ENCODE measurements at places on chromosomes 7 and 10.
A peak's percentile ranks its signal among the peaks of the same experiment; 100 is the strongest.

DNA sequence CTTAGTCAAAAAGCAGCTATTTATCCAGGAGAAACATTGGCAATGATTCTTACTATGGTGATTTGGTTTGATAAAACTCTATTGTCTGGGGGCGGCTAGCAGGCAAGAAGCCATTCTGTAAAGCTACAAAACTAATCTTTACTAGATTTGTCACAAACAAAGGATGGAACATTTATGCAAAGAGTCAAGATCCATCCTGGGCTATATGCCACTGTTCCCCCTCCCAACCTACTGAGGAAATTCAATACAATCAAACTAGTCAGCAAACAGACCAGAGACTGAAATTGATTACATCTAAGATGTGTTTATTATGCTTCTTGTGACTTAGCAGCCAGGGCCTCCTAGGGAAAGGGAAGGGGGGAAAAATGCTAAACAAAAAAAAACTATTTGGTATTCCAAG lies 397.6 kb downstream of the GPAM start:
- no peaks in the 10 kb centered on the region for H3K27me3 ChIP-seq
- H3K4me3 ChIP-seq, result no peak overlapping the region
- H3K4me1 ChIP-seq, result no peaks in the 10 kb centered on the region
- no peaks in the 10 kb centered on the region for H3K36me3 ChIP-seq
- H3K27ac ChIP-seq, result no peak overlapping the region

DNA sequence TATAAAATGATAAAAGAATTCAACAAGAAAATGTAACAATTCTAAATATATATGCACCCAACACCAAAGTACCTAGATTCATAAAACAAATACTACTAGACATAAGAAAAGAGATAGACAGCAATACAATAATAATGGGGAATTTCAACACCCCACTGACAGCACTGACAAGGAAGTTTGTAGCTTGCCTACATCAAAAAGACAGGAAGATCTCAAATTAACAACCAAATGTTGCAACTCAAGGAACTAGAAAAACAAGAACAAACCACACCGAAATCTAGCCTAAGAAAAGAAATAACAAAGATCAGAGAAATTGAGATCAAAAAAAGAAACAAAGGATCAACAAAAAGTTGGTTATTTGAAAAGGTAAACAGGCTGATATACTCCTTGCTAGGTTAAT lies 36.5 kb upstream of the TNKS2 start:
- no peaks in the 10 kb centered on the region for H3K27me3 ChIP-seq
- H3K36me3 ChIP-seq, result no peaks in the 10 kb centered on the region
- no peaks in the 10 kb centered on the region for H3K4me1 ChIP-seq
- no peak for DNase-seq
- H3K27ac ChIP-seq, result no peak overlapping the region

- peaks cover 29% of the 10 kb centered on the region for H3K36me3 ChIP-seq
- peak overlapping the region; percentile 98 for H3K4me3 ChIP-seq
- DNase-seq, result no peak
- H3K27me3 ChIP-seq, result no peaks in the 10 kb centered on the region
- peaks cover 78% of the 10 kb centered on the region for H3K4me1 ChIP-seq
These were observed 3.7 kb downstream of the ANXA11 start for GRCh38 chr10:80201608-80202141.

DNA sequence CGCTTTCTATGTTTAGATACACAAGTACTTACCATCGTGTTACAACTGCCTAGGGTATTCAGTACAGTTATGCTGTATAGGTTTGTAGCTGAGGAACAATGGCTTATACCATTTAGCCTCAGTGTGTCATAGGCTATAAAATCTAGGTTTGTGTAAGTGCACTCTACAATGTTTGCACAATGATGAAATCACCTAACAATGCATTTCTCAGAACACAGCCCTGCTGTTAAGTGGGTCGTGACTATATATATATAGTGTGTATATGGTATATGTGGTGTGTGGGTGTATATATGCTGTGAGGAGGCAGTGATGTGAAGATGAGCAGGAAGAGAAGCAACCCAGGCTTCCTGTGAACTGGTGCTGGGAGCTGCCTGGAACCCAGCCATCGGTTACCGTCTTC lies 65.6 kb upstream of the MKI67 start:
- DNase-seq, result no peak
- no peak overlapping the region for H3K27ac ChIP-seq
- H3K27me3 ChIP-seq, result peaks cover 22% of the 10 kb centered on the region
- peaks cover 10% of the 10 kb centered on the region for H3K4me1 ChIP-seq

DNA sequence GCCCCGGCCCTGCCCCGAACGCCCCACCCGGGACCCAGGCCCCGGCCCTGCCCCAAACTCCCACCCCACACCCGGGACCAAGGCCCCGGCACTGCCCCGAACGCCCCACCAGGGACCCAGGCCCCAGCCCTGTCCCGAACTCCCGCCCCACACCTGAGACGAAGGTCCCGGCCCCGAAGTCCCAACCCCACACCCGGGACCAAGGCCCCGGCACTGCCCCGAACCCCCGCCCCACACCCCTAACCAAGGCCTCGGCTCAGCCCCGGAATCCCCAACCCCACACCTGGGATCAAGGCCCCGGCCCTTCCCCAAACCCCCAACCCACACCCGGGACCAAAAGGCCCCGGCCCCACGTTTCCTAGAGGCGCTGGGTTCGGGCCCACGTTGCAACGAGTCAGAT lies 1.1 kb upstream of the LARP4B start:
- no peak for DNase-seq
- H3K27me3 ChIP-seq, result no peaks in the 10 kb centered on the region
- peak overlapping the region; percentile 87 for H3K27ac ChIP-seq
- peak overlapping the region; percentile 72 for H3K4me3 ChIP-seq
- H3K36me3 ChIP-seq, result peaks cover 16% of the 10 kb centered on the region

GRCh38 chr7:111743244-111743847 lies 181.1 kb upstream of the IMMP2L start:
- no peaks in the 10 kb centered on the region for H3K36me3 ChIP-seq
- no peak for DNase-seq
- H3K4me1 ChIP-seq, result no peaks in the 10 kb centered on the region
- H3K27ac ChIP-seq, result no peak overlapping the region
- H3K4me3 ChIP-seq, result no peak overlapping the region

DNA sequence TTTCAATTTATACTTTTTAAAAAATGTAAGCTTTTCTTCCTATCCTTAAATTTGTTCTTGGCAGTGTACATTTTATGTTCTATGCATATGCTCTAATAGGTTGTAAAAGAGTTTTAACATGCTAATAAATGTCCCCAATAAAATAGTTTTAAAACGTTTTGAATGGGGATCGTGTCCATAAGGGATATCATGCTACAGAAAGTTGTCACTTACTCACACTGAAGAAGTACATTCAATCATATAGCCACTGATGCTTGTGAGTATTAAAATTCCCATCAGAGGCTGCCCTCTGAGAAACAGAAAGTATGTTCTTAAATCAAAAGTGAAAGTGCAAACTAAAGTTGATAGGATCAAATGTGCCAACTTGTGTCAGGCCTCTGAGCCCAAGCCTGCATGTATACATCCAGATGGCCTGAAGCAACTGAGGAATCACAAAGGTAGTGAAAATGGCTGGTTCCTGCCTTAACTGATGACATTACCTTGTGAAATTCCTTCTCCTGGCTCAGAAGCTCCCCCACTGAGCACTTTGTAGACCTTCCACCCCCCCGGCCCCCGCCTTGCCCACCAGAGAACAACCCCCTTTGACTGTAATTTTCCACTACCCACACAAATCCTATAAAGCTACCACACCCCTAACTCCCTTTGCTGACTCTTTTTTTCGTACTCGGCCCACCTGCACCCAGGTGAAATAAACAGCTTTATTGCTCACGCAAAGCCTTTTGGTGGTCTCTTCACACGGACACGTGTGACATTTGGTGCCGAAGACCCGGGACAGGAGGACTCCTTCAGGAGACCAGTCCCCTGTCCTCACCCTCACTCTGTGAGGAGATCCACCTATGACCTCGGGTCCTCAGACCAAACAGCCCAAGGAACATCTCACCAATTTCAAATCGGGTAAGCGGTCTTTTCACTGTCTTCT lies 877 bp upstream of the NOD1 start:
- peaks cover 49% of the 10 kb centered on the region for H3K4me1 ChIP-seq
- peak overlapping the region; percentile 68 for H3K27ac ChIP-seq
- H3K36me3 ChIP-seq, result no peaks in the 10 kb centered on the region
- no peak for DNase-seq
- no peaks in the 10 kb centered on the region for H3K27me3 ChIP-seq

- no peak for DNase-seq
- no peaks in the 10 kb centered on the region for H3K36me3 ChIP-seq
- H3K4me3 ChIP-seq, result no peak overlapping the region
- H3K4me1 ChIP-seq, result no peaks in the 10 kb centered on the region
- no peaks in the 10 kb centered on the region for H3K27me3 ChIP-seq
- no peak overlapping the region for H3K27ac ChIP-seq
These were observed 120.8 kb upstream of the RET start for GRCh38 chr10:42956045-42956444.

GRCh38 chr7:108142675-108143259 lies 12.6 kb upstream of the LAMB4 start:
- no peak overlapping the region for H3K27ac ChIP-seq
- H3K27me3 ChIP-seq, result peaks cover 10% of the 10 kb centered on the region
- peaks cover 4% of the 10 kb centered on the region for H3K4me1 ChIP-seq
- H3K4me3 ChIP-seq, result no peak overlapping the region
- H3K36me3 ChIP-seq, result no peaks in the 10 kb centered on the region

DNA sequence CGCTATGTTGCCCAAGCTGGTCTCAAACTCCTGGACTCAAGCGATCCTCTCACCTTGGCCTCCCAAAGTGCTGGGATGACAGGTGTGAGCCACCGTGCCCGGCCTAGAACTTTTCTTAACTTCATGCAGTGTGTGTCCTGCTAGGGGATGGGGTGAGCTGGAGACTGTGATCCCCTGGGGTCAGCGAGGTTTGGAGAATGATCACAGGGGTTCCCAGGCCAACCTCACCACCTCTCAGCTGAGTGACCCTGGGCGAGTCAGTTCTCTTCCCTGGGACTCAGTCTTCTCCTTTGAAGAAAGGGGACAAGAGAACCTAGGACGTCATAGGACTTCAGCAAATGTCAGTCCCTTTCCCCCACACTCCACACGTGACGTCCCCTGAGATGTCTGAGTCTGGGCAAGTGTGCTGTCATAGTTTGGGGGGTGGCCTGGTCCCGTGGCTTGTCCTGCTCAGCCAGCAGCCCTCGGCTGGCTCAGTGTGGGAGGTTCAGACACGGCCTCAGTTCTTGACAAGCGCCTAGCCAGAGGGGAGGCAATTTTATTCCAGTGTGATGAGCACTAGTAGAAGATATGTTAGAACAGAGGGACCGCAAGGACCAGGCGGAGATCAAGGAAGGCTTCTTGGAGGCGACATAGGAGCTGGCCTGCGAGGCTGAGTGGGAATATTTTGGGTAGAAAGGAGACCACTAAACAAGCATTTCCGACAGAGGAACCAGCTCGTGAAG lies 43.3 kb upstream of the ELN start:
- H3K27me3 ChIP-seq, result peaks cover 13% of the 10 kb centered on the region
- H3K4me3 ChIP-seq, result no peak overlapping the region
- H3K36me3 ChIP-seq, result no peaks in the 10 kb centered on the region
- no peak for DNase-seq
- H3K27ac ChIP-seq, result no peak overlapping the region

- H3K27me3 ChIP-seq, result no peaks in the 10 kb centered on the region
- no peak for DNase-seq
- no peak overlapping the region for H3K4me3 ChIP-seq
- H3K4me1 ChIP-seq, result peaks cover 3% of the 10 kb centered on the region
- peaks cover 14% of the 10 kb centered on the region for H3K36me3 ChIP-seq
These were observed 81.4 kb upstream of the FAM133B start for GRCh38 chr7:92671505-92672169.

GRCh38 chr10:6701289-6701688 lies 121.2 kb upstream of the PRKCQ start:
- H3K27me3 ChIP-seq, result peaks cover 15% of the 10 kb centered on the region
- no peak overlapping the region for H3K4me3 ChIP-seq
- H3K4me1 ChIP-seq, result no peaks in the 10 kb centered on the region
- no peak for DNase-seq
- H3K27ac ChIP-seq, result no peak overlapping the region
- no peaks in the 10 kb centered on the region for H3K36me3 ChIP-seq

GRCh38 chr7:20784388-20785156 lies 2.1 kb downstream of the SP8 start:
- H3K36me3 ChIP-seq, result peaks cover 7% of the 10 kb centered on the region
- no peak for DNase-seq
- H3K4me1 ChIP-seq, result peaks cover 13% of the 10 kb centered on the region
- H3K27ac ChIP-seq, result no peak overlapping the region

DNA sequence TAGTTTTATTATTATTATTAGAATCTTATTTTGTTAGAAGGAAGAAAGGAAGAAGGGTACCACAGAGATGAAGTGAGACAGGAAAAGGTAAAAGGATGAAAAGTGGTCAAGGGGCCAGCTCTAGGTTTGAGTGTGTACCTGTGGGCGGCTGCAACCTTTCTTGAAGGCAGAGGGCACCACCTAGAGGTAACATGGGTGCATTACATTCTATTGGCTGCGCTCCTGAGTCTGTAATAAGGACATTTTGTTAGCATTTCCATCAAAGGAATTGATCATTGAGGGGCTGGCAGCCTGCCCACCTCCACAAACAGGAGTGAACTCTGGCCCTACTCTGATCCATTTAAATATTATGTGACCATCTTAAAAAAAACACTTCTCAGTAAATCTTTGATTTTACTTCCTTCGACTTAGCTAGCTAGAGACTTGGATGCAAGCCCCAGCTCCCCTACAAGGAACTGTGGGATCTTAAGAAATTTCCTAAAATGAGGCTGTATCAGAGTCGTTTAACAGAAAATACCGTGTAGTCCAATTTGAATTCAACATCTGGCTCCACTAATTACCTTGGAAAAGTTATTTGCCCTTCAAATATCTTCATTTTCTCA lies 610.4 kb downstream of the IPMK start:
- no peak overlapping the region for H3K27ac ChIP-seq
- H3K36me3 ChIP-seq, result no peaks in the 10 kb centered on the region
- no peaks in the 10 kb centered on the region for H3K27me3 ChIP-seq
- no peak overlapping the region for H3K4me3 ChIP-seq
- peak; percentile 25 for DNase-seq

- no peak for DNase-seq
- H3K4me1 ChIP-seq, result no peaks in the 10 kb centered on the region
- H3K36me3 ChIP-seq, result no peaks in the 10 kb centered on the region
- no peak overlapping the region for H3K27ac ChIP-seq
- no peak overlapping the region for H3K4me3 ChIP-seq
These were observed 52.4 kb upstream of the SEMA3C start for GRCh38 chr7:80971225-80971624.

GRCh38 chr7:102856036-102856435 lies 56.8 kb upstream of the LRRC17 start:
- H3K4me3 ChIP-seq, result no peak overlapping the region
- no peaks in the 10 kb centered on the region for H3K27me3 ChIP-seq
- DNase-seq, result no peak
- H3K27ac ChIP-seq, result no peak overlapping the region

GRCh38 chr7:43502941-43503340 lies 80.0 kb upstream of the STK17A start:
- no peak overlapping the region for H3K27ac ChIP-seq
- H3K4me3 ChIP-seq, result no peak overlapping the region
- H3K27me3 ChIP-seq, result peaks cover 5% of the 10 kb centered on the region
- no peaks in the 10 kb centered on the region for H3K36me3 ChIP-seq
- no peak for DNase-seq

GRCh38 chr7:123440101-123440548 lies 94.3 kb downstream of the IQUB start:
- no peak overlapping the region for H3K27ac ChIP-seq
- H3K4me3 ChIP-seq, result no peak overlapping the region
- no peaks in the 10 kb centered on the region for H3K4me1 ChIP-seq
- DNase-seq, result no peak

- peak overlapping the region; percentile 85 for H3K27ac ChIP-seq
- H3K36me3 ChIP-seq, result peaks cover 7% of the 10 kb centered on the region
- peaks cover 10% of the 10 kb centered on the region for H3K4me1 ChIP-seq
- no peaks in the 10 kb centered on the region for H3K27me3 ChIP-seq
These were observed 24.3 kb downstream of the PTPN12 start for GRCh38 chr7:77561352-77561751.

- no peaks in the 10 kb centered on the region for H3K27me3 ChIP-seq
- no peak overlapping the region for H3K27ac ChIP-seq
- no peaks in the 10 kb centered on the region for H3K36me3 ChIP-seq
- H3K4me1 ChIP-seq, result no peaks in the 10 kb centered on the region
- DNase-seq, result no peak
These were observed 430.4 kb downstream of the TFEC start for GRCh38 chr7:115600207-115600606.

Data from stimulated activated naive B cell treated with anti-CD40 and anti-IgM and Interleukin-4, amounts not matched to agents 10 μg/mL and 1 μg/mL and 100 μg/mL, for 72 hours (primary cell).